Germinal center (tissue), 1 donor: ENCODE measurements at places on chromosomes 2 and 18.

- no peak for DNase-seq
Observed at GRCh38 chr2:61454383-61454782, 16.5 kb downstream of the USP34 start.

GRCh38 chr2:165874445-165875039, 79.0 kb downstream of the TTC21B start:
- peak; percentile 61 for DNase-seq

DNA sequence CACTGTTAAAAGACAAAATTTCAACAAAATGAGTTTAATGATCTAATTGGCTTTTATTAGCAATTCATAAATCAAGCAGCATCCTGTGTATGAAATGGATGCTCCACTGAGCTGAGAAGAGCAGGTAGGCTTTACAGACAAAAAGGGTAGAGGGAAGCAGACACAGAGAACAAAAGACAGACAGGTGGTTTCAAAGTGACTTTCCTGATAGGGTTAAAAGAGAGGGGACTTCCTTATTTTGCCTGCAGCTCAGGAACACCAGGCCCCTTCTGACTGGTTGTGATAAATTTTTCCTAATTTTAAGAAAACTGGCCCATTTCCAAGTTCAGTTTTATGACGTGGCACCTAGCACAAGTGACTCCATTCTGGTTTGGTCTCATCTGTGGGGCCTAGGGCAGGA, 11.9 kb downstream of the TEX51 start:
- no peak for DNase-seq

DNA sequence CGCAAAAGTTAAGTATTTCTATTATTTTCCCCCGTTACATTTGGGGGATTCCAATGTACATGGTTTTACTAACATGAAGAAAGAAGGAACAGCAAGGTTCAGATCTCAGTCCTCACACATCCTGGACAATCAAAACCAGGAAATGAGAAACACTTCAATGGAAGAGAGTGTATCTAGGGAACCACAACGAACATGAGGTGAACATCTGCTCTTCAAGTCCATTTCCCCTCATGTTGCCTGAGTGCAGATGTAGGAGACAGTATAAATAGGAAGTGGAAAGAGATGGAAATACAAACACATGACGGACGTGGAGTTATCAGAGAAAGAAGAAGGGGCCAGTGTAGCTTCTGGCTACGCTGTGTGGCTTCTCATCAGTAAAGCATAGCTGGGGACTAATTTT, 52.6 kb downstream of the CHN1 start:
- no peak for DNase-seq

DNA sequence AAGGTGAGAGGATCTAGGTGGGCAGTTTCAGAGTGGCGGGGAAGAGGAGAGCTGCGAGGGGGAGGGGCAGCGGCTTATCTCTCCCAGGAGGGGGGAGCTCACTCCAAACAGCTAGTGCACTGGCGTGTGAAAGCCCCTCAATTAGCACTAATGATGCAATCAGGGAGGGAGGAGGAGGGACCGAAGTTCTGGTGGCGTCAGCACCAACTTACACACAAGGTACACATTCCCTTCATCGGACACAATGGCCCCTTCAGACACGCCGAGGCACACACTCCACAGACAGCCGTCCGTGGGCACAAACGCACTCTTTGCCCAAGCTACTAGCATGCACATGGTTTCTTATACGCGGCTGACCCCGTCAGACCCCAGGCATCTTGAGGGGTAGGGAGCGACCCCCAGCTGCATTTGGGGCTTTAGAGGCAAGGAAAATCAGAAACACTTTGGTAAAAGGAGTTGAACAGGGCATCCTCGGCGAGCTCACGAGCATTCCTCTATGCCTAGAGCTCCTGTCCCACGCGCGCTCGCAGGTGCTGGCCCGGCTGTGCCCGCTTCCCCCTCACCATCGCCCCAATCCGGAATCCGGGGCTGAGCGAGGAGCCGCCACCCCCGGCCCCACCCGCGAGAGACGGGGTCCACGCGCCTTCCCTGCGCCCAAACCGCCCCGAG, 868 bp upstream of the PKDCC start:
- no peak for DNase-seq

DNA sequence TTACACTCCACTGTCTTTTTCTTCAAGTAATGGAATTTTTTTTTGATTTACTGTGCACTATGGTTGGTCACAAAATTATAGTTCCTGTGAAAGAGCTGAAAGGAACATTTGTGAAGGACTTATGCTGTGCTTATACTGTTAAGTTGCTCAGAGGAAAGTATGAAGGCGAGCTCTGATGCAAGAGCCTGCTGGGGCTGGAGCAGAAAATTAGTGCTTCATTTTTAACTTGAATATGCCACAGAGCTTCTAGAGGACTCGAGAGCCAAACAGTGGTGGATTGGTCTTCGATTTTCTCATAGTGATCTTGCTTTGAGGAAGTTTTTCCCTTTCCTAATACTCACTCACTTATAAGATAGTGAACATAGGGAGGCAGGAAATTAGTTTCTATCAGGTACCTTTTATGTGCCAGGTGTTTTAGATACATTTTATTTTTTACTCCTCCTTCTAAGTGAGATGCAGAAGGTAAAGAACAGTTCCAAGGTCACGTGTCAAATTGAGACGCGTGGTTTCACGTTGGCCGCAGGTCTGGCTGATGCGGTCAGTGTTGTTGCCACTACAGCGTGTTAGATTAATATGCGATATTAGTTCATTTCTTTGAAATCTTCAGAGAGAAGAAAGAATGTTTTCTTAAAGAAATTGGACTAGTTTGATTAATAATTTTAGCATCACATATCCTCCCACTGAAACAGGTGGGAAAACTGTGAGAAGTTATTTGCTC, 20.2 kb downstream of the GATA6 start:
- DNase-seq, result no peak

GRCh38 chr18:61731693-61732376, 161.0 kb downstream of the RNF152 start:
- no peak for DNase-seq

GRCh38 chr2:61327173-61327572, 143.7 kb downstream of the USP34 start:
- DNase-seq, result no peak

DNA sequence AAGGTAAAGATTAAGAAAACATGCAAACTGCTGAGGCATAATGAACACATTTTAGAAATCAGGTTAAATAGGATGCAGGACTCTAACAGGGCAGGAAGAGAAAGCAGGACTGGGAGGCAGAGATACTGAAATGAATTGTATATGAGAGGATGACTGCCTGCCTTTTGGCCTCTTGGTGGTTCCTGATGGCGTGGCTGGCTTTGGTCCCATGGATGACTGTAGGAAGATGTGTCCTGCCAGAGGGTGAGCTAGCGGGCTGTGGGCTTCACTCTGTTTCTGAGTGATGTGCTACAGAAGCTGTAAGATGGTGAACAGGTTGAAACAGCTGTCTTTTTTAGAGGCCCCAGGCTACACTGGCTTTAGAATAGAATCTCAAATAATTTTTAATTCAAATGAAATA, 517.0 kb downstream of the SLC4A3 start:
- no peak for DNase-seq

DNA sequence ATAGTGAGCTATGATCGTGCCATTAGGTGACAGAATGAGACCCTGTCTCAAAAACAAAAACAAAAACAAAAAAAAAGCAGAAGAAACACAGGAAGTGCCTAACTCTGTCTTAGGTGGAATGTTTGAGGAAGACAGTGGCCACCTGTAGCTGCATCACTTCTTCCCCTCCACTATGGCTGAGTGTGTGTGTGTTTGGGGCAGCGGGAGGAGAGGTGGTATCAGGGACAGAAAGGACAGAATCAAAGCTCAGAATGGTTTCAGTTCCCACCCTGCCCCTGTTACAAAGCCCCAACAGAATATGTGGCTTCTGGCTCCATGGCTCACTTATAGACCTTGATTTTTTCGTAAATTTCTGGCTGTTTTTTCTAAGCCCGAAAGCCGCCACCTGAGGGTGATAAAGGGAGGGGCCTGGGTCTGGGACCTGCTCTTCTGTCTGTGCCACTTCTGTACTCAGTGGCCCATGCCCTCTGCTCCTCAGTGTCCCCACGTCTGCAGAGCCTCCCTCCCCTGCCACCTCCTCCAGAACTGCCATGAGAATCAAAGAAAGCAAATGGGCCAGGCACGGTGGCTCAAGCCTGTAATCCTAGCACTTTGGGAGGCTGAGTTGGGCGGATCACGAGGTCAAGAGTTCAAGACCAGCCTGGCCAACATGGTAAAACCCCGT, 27.4 kb downstream of the SERTAD2 start:
- DNase-seq, result no peak
